Gastroesophageal sphincter (tissue), 4 donors: ENCODE measurements at places on chromosomes 5 and 9. TPM values are rescaled to one million over a fixed set of nuclear protein-coding genes. Genes with fewer than 3 reads are reported as not detected.

DNA sequence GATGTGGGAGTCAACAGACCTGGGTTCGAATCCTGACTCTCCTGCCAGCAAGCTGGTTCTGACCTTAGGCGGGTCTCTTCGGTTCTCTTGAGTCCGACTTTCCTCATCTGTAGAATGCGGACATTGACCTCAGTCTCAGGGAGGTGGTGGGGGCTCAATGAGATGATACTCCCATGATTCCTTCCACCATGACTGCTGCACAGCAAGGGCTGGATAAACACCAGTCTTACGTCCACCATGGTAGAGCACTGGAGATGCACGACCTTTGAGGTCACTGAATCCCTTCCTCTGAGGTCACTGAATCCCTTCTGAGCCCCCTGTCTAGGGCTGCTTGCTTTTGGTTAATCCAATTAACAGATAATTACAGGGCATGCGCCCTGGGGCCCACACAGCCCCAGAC, 12.5 kb upstream of the SMIM23 start:
- no peak overlapping the region for H3K27ac ChIP-seq
- ATAC-seq: no peak
- H3K36me3 ChIP-seq: no peaks in the 10 kb centered on the region
- no peaks in the 10 kb centered on the region for H3K4me1 ChIP-seq
- peaks cover 18% of the 10 kb centered on the region for H3K27me3 ChIP-seq
- no peak overlapping the region for H3K4me3 ChIP-seq

DNA sequence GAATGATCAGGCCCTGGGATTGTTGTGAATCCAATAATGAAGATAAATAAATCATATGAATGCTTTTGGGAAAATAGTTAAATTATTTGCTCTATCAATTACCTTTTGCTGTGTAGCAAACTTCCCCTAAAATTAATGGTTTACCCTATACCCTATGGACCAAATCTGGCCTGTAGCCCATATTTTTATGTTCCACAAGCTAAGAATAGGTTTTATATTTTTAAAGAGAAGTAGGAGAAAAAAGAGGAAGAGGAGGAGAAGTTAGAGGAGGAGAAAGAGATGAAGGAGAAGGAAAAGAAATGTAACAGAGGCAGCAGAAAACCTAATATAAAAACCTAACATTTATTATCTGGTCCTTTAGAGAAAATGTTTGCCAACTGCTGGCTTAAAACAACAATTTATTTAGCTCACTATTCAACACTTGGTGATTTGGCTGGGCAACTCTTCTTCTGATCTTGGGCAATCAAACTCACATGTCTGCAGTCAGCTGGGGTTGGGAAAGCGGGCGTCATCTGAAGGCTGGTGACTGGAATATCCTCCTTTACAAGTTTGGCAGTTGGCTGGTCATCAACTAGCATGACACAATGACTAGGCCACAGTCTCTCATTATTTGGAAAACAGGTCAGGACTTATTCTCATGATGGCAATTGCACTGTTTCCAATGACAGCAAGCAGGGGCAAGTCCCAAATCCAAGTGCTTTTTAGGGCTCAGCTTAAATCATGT, 522.9 kb downstream of the RASEF start:
- no peak overlapping the region for H3K27ac ChIP-seq
- no peak for ATAC-seq
- H3K27me3 ChIP-seq: no peaks in the 10 kb centered on the region
- no peaks in the 10 kb centered on the region for H3K4me1 ChIP-seq
- H3K36me3 ChIP-seq: no peaks in the 10 kb centered on the region
- H3K4me3 ChIP-seq: no peak overlapping the region

DNA sequence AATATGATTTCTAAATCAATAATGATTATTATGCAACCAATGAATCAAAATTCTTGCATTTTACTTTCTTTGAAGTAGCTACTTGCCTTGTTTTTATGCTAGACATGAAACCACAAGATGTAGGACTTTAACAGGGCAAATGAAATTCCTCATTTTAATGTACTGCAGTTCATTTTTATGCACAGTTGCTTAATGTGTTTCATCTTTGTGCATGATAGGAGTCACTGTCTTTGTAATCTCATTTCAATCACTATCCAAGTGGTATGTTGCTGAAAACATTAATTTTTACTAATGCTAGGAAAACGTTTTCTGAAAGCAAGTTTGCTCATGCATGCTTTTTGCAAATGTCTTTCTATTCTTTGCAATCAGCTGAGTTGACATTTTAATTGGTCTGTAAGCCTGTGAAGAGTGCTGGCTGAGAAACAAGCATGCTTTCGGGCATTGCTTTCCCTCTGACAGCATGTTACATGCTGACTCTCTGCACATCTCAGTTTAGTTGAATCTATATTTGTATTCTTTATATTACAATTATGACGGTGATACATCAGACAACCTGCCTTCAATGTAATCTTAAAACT, 535.0 kb upstream of the CDH18 start:
- H3K27me3 ChIP-seq: no peaks in the 10 kb centered on the region
- no peak for ATAC-seq
- H3K4me1 ChIP-seq: no peaks in the 10 kb centered on the region

- no peak for ATAC-seq
- H3K36me3 ChIP-seq: no peaks in the 10 kb centered on the region
- no peak overlapping the region for H3K27ac ChIP-seq
Measured at GRCh38 chr9:80885894-80886293, 803.5 kb downstream of the TLE1 start.

DNA sequence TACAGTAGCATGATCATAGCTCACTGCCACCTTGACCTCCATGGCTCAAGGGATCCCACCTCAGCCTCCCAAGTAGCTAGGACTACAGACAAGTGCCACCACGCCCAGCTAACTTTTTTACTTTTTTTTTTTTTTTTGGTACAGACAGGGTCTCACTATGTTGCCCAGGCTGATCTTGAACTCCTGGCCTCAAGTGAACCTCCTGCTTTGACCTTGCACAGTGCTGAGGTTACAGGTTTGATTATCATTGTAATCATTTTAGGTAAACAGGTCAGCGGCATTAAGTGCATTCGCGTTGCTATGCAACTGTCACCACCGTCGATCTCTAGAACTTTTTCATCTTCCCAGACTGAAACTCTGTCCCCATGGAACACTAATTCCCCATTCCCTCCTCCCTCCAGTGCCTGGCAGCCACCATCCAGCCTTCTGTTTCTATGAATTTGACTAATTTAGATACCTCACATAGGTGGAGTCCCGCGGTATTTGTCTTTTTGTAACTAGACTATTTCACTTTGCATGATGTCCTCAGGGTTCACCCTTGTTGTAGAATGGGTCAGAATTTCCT, 5.8 kb upstream of the CARD19 start:
- H3K4me3 ChIP-seq: no peak overlapping the region
- no peaks in the 10 kb centered on the region for H3K36me3 ChIP-seq
- no peak for ATAC-seq
- H3K4me1 ChIP-seq: peaks cover 26% of the 10 kb centered on the region
- no peak overlapping the region for H3K27ac ChIP-seq
- H3K27me3 ChIP-seq: no peaks in the 10 kb centered on the region

- no peak overlapping the region for H3K27ac ChIP-seq
- no peaks in the 10 kb centered on the region for H3K4me1 ChIP-seq
- no peak overlapping the region for H3K4me3 ChIP-seq
- ATAC-seq: no peak
- H3K27me3 ChIP-seq: no peaks in the 10 kb centered on the region
Measured at GRCh38 chr5:77140350-77140749, 53.3 kb upstream of the ZBED3 start.

DNA sequence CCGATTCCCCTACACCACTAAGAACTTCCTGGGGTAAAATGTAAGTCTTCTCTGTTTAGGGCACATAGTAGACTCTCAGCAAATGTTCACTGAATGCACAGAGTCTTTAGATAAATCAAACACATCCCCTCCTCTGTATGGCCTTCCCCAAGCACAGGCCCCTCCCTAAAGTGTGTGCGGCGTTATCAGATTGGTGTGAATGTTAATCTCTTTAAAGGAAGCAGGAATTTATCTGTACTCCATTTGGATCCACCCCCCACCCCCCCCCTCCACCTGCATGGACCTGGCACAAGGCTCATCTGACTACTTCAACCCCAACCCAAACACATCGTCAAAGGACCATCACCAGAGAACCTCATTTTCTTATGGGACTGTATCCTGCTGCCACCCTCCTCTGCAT, 6.3 kb downstream of the PCDH1 start:
- H3K4me3 ChIP-seq: no peak overlapping the region
- H3K27ac ChIP-seq: no peak overlapping the region

- no peak for ATAC-seq
- H3K4me1 ChIP-seq: no peaks in the 10 kb centered on the region
- no peak overlapping the region for H3K4me3 ChIP-seq
Measured at GRCh38 chr9:135468854-135469521, 10.6 kb upstream of the PPP1R26 start.

ARL15 gene
- 10.6 TPM for total RNA-seq
